Osteoblast (primary cell): ENCODE measurements at places on chromosomes 4 and X. TPM values are rescaled to one million over a fixed set of nuclear protein-coding genes. Genes with fewer than 3 reads are reported as not detected.

LNX1 gene
- 6.2 and 9.8 TPM in 2 replicates for total RNA-seq

ENPEP gene
- 0.59 and 1.1 TPM in 2 replicates for total RNA-seq

DNA sequence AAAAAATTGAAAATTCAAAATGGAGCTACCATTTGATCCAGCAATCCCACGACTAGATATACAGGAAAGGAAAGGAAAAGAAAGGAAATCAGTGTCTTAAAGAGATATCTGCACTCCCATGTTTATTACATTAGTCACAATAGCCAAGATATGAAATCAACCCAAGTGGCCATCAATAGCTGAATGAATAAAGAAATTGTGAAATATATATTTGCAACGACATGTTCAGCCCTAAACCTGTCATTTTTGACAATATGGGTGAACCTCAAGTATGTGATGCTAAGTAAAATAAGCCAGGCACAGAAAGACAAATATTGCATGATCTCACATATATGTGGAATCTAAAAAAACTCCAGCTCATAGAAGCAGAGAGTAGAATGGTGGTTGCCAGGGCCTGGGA, 155.1 kb downstream of the ANXA5 start:
- no peak for DNase-seq

DNA sequence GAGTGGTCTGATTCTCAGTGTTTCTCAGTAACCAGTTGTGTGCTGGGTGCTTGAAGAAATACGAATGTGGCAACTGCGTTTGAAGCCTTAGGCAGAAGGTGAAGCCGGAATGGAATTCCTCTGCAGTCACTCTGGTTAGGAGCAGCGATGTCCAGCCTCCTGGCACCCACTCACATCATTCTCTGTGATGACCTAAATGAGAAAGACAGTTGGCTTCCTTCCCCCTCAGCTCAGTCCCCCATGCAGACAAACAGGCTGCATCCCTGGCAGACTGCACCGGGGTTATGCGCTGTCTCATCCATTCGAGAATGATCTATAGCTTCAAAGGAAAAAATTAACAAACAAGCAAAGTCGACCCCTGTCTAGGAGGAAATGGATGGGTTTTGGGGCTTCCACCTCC, 170.1 kb upstream of the SCML1 start:
- DNase-seq, result no peak

VCX3B gene
- not detected in 2 replicates for total RNA-seq

GRCh38 chr4:157992038-157992705, 180.7 kb downstream of the GASK1B start:
- no peak for DNase-seq

DNA sequence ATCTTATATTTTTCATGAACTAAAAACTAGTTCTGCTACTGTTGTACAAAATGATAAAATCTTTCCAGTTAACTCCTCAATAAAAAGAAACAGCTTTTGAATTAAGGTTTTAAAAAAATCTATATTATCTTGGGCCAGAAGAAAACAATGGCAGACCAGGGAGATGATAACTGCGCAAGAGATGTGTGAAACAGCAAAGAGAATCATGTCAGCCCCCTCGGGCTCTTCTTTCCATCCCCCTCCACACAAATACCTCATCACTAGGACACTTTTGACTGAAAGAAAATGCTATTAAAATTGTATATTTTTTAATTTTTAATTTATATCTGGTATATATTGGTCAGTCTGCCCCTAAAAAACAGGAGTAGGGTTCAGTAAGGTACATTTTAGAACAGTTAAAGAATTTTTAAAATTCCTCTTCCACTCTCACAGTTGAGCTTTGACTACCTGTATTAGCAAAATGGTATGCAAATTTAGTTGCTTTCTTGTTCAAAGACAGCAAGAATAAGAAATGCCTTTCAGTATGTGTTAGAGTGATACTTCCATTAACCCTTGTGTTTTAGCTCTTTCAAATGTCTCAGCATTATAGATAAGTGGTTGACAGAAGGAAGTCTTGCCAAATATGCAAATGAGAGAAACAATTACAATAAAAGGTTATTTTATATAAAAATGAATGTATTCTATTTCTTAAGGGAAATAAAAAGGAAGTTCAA, 36.4 kb upstream of the LCORL start:
- DNase-seq, result no peak

- no peak for DNase-seq
Measured at GRCh38 chr4:38983787-38984598, 48.2 kb downstream of the TMEM156 start.

SYP gene
- total RNA-seq, result 0.29 and 0.36 TPM in 2 replicates

GRCh38 chr4:106602711-106603110, 234.1 kb upstream of the GIMD1 start:
- DNase-seq, result no peak

- DNase-seq, result no peak
Measured at GRCh38 chrX:11420851-11421250, 127.6 kb downstream of the AMELX start.

- DNase-seq, result no peak
Measured at GRCh38 chrX:112646651-112647050, 33.1 kb downstream of the LHFPL1 start.
